Cerebellar cortex (tissue), 1 donor: ENCODE measurements at places on chromosomes 2 and 18.

DNA sequence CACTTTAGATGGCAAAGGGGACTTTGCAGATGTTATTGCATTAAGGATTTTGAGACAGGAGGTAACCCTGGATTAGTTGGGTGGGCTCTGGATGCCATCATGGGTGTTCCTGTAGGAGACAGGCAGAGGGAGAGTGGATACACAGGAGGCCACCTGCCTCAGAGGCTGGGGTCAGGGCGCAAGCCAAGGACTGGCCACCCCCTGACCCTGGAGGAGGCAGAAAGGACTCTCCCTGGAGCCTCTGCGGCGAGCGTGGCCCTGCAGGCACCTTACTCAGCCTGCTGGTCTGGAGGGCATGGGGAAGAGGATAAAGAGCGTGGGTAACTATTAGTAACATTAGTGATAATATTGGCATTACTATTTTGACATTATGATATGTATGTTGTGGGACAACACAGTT, 21.6 kb upstream of the OTOS start:
- DNase-seq = no peak

GRCh38 chr2:71064110-71064611, 4.3 kb upstream of the NAGK start:
- no peak for DNase-seq

DNA sequence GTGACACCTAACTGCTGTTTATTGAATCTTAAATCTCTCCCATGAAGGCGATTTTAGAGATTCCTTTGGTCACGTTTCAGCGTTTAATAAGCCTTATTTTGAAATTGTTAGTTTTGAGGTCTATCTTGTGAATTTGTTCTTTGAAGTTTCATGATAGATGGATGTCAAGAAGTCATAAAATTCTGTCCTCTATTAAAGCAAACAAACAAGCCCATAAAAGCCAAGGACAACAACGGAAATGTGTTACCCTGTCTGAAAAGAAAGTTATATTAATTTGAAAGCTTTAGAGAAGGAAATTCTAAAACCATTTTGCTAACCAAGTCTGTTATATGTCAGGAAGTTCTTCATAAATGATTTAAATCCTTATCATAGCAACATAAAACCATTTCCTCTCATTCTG, 7.0 kb upstream of the CAVIN2 start:
- no peak for DNase-seq

DNA sequence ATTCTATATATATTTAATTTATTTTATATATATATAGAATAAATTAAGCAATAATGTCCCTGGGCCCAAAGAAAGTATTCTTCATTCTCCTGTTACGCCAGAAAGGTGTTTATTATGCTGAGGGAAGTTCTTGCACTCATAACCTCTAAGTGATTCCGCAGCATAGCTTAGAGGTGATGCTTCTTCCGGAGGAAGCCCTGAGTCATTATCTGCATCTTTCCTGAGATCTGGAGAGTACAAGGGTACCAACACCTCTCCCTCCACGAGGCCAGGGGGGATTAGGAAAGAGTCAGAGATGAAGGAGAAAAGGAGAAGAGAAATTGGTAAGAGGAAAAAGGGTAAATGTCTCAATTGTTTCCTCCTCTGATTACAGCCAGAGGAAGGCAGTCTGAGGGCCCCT, 43.1 kb upstream of the RTN4 start:
- no peak for DNase-seq

DNA sequence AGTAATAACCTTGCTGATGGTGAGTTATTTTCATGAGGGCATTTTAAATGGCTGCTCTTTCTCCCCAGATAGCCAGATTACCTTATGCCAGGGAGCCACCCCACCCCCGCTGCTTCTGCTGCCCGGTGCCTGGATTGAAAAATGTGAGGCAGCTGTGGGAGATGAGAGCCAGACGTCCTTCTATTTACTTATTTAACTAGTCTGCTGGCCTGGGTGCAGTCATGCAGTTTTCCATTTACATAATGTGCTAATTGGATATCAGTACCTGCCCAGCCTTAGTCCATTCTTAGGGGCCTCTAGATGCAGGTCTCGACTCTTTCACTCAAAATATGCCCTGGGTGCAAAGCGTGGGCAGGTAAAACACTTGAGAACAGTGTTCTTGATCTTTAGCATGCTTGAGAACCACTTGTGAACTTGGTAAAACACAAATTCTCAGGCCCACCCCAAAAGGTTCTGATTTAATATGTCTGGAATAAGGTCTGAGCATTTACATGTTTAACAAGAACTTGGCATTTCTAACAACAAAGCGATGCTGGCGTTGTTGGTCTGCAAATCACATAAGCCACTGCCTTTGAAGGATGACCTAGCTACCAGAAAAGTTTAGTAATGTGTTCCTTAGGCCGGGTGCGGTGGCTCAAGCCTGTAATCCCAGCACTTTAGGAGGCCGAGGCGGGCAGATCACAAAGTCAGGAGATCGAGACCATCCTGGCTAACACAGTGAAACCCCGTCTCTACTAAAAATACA, 154.3 kb downstream of the NRP2 start:
- no peak for DNase-seq

- DNase-seq = peak; percentile 31
Measured at GRCh38 chr2:119174216-119174992, 15.9 kb upstream of the C1QL2 start.

DNA sequence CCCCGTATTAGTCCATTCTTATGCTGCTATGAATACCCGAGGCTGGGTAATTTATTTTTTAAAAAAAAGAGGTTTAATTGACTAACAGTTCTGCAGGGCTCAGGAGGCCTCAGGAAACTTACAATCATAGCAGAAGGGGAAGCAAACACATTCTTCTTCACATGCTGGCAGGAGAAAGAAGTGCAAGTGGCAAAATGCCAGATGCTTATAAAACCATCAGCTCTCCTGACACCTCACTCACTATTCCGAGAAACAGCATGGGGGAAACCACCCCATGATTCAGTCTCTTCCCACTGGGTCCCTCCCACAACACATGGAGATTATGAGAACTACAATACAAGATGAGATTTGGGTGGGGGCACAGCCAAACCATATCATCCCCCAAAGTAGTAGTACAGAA, 2148.5 kb upstream of the PIK3C3 start:
- DNase-seq = no peak
